Central memory CD8-positive, alpha-beta T cell (primary cell): ENCODE measurements at places on chromosomes 1 and 21.

DNA sequence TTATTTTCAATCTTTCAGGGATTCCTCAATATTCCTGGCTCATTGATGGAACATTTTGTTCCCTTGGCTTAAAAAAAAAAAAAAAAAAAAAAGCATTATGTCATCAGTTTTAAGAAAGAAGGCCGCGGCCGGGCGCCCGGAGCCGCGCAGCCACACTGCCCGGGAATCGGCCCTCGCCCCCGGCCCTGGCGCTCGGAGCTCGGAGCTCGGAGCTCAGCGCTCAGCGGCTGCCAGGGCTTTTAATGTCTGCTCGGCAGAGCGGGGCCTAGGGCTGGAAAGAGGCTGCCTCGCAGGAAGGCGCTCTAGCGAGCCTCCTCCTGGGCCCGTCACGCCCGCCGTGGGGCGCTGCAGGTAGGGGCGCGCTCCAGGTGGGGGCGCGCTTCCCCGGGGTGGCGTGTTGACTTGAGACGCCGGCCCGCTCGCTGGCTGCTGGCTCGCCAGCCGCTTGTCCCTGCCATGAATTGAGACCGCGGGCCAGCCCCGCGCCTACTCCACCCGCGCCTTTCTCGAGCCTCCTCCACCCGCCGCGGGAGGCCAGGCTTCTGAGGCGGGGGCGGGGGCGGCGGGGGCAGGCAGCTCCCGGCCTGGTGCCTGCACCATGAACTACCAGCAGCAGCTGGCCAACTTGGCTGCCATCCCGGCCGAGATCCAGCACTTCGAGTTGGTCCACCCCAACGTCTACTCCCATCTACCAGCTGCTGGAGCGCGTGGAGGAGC lies 5.4 kb upstream of the TDRD5 start:
- DNase-seq: no peak

DNA sequence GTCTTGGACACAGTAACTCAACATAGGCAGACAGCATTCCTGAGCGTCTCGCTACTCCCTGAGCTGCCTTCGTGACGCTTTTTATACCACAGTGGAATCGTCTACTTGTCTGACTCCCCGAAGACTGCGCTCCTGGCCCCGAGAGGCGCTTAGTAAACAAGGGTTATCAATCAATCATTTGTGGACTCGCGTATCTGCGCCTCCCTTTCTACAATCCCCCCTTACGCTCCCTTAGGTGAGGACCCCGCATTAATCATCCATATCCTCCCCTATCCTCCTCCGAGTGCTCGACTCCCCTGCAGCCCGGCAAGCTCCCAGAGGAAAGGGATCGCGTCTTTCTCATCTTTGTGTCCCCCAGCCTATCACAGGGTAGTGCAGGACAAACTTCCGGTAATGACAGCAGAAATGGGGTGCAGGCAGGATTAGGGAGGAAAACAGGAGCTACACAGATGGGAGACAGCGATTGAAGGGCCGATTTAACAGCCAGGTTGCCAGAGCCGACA lies 522 bp downstream of the TMEM59 start:
- DNase-seq: peak; percentile 17

- no peak for DNase-seq
Observed at GRCh38 chr1:162691999-162692575, 59.8 kb downstream of the DDR2 start.

GRCh38 chr1:48677306-48678287 lies 99.1 kb downstream of the BEND5 start:
- no peak for DNase-seq

GRCh38 chr1:195394567-195394966 lies 1213.7 kb downstream of the KCNT2 start:
- DNase-seq: no peak

- no peak for DNase-seq
Observed at GRCh38 chr1:222912730-222913129, 97.9 kb downstream of the DISP1 start.

GRCh38 chr1:185087746-185088145 lies 42.4 kb downstream of the RNF2 start:
- no peak for DNase-seq

DNA sequence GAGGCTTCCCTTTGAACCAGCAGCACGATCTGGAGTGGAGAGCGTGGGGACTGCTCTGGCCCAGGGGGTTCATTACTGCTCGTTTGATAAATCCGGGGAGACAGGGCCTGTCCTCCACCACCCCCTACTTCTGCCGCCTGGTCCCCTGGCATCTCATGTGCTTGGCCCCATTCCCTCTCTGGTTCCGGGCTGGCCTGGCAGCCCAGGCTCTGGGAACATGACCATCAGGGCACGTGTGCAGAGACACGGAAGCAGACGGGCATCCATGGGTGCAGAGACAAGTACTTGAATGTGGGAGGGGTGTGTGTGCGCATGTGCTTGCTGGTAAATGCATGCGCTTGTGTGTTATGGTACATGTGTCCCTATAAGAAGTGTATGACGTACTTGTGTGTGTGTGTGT lies 75.5 kb downstream of the KIRREL1 start:
- no peak for DNase-seq

GRCh38 chr1:239982762-239983161 lies 108.9 kb upstream of the FMN2 start:
- DNase-seq: no peak

GRCh38 chr1:151542710-151543129 lies 2.6 kb downstream of the TUFT1 start:
- DNase-seq: no peak

GRCh38 chr1:203275656-203276272 lies 29.6 kb upstream of the BTG2 start:
- no peak for DNase-seq

- DNase-seq: no peak
Observed at GRCh38 chr1:43968348-43968948, 1.4 kb upstream of the DPH2 start.

GRCh38 chr1:90709535-90709934 lies 7.6 kb downstream of the BARHL2 start:
- DNase-seq: no peak

DNA sequence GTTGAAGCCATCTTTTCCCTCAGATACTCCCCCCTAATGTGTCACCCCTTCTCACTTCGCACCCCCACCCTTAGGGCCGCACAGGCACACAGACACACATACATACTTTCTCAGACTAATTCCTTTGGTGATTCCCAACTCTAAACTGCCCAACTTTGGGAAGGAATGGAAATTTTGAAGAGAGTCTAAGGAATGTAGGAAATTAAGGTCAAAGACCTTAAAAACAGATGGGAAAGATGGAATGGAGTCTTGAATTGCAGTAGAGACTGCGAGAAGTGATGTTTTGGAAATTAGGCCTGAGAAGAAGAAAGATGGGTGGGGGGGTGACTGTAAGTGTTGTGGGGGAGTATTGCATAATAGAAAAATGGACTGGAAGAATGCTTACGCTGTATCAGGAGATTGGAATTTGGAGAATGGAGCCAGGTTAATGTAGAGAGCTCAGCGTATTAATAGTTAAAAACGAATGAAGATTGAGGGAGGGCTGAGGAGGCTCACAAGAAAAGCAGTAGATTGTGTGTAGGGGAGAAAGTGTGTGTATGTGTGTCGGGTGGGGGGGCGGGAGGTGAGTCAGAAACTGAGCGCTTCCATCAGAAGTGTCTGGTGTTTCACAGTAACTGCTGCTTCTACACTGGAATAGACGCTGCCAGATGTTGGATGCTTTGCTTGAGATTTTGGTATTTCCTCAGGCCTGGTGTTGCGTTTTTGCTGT lies 1.7 kb downstream of the PIP5K1A start:
- no peak for DNase-seq

DNA sequence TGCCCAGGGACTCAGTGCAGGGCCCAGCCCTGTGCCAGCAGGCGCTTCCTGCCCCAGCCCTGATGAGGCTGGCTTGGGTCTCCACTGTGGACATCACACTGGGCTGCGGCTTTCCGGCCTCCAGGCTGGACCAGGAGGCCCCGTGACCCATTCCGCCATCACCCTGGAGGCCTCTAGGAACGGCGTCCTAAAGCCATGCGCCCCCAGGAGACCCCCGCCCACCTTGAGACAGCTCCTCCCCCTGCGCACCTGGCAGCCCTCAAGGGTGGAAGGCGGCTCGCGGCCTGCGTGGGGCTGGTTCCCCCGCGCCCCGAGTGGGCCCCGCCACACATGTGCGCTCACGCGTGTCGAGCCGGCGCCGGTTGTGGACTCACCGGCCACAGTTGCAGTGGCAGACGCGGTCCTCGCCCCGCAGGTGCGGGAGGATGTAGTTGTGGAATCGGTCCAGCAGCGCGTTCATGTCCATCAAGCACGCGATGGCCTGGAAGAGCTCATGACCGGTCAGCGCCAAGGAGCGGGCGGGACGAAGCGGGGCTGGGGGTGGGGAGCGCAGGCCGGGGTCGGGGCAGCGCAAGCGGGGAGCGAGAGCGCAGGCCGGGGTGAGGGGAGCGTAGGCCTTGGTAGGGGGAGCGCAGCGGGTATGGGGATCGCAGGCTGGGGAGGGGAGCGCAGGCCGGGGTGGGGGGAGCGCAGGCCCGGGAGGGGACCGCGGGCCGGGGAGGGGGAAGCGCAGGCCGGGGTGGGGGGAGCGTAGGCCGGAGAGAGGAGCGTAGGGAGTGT lies 924 bp downstream of the TMEM240 start:
- no peak for DNase-seq

DNA sequence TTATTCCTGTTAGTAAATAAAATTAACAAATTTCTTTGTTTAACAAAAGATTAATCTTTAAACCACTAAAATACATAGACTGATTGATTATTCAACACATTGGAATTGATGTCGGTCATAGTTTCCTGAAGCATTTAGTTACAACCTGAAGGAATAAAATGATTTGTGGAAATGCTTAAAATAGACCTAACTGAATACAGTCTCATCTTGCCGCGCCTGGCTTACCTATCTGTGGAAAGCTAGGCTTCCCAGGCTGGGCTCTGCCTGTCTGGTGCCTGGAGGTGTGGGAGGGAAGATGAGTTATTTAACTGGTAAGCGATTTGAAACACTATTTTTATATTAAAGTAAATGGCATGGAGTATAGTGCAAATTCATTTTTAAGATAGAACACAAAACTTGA lies 10.2 kb downstream of the RHOU start:
- no peak for DNase-seq

DNA sequence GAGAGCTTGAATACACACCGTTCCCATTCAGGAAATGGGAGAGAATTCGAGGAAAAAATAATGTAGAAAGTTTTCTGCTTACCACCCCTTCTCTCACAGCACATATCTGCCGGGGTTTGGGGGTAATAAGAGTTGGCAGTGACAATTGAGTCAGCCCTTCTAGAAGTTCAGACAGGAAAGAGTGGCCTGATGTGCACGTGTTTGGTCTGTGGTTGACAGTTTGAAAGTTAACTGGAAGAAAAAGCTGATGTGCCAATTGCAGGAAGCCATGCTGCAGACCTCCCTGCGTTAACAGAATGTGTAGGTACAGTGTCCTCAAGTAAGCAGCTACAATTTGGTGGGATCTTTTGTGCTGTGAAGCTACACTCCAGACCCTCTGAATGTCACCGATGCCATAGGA lies 50.9 kb downstream of the DHX9 start:
- DNase-seq: peak; percentile 24

DNA sequence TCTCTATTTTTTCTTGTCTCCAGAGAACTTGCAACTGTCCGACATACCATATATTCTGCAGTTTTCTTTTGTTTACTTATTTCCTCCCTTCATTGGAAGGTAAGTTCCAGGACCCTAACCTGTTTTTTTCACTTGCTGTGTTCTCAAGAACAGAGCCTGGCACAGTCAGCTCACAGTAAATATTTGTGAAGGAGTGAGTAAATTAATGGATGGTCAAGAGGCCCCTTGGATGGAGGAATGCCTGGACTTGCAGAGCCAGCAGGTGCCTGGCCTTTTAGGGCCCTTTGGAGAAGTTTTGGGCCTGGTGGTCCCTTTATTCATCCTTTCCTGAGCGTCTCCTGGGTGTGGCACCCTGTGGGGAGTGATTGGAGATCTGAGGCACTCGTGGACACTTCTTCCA lies 182.1 kb upstream of the POU3F1 start:
- no peak for DNase-seq

DNA sequence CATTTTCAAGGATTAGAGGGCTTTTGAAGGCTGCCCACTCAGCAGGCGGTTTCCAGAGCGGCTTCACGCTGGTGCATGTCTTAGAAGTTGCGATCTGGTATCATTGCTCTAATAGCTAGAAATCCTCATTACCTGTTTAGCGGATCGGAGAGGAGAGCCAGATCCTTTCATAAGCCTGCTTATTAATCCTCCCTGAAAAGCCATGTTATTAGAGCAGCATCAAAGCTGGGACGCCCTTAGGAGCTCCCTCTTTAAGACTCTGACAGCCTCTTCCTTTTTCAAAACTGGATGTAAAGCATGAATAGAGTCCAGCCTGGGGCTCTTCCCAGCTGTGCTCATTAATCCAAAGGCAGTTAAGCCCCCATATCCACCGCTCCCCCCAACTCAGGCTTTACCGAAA lies 13.9 kb upstream of the CTSE start:
- no peak for DNase-seq

GRCh38 chr1:172246521-172247390 lies 173.7 kb upstream of the C1orf105 start:
- DNase-seq: no peak

GRCh38 chr1:205325334-205325884 lies 3.9 kb upstream of the NUAK2 start:
- peak; percentile 47 for DNase-seq

GRCh38 chr1:63023637-63024036 lies 239.7 kb downstream of the ATG4C start:
- DNase-seq: no peak

DNA sequence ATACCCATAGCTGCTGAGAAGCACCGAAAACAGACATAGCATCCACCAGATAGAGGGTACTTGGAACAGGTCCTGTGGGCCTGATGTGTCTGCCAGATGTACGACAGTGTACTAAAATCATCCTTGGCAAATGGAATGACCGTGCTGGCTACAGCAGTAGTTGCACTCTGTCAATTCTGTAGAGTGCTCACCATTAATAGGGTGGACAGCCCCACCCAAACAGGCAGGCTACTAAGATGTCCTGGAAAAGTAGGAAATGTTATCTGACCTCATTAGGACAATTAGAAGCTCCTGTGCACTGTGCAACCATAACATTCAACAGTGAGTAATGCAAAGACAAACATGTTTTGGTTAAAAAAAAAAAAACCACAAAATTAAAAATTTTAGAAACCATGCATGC lies 106.2 kb downstream of the PTPN14 start:
- DNase-seq: no peak

DNA sequence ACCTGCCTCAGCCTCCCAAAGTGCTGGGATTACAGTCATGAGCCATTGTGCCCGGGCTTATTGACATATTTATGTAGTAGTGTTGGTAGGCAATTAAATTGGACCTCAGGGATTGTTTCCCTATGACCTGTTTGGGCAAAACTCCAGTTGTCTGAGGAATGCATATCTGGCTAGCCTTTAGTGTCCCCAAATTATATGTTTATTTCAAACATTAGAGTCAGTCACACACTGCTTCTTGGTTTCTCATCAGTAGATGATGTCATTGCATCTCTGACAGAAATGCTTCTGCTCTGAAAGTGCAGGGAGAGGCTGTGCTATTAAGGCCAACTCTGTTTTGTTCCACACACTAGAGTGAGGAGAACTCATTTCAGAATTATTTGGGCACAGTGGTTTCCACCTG lies 12.5 kb downstream of the PIP5K1A start:
- DNase-seq: no peak
